NCI-H524 (cell line): ENCODE measurements at places on chromosomes 4 and X.

DNA sequence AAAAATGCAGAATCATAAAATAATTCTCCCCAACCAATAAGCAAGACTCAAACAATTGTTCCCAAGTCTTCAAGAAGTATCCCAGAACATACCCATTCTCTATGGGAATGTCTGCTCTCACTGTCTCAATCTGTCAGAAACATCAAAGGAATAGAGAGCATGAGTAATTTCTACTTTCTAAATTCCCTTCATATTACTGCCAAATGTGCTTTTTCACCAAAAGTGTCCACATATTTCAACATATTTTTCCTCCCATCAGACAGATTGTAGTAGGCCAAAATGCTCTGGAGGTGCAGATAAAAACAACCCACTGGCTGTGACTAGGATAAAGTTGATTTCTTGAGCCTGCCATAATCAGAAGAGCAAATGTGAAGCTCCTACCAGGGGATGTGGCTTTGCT, 692.0 kb upstream of the FAM241A start:
- no peak for DNase-seq

- DNase-seq = no peak
Measured at GRCh38 chrX:105543283-105543682, 279.1 kb upstream of the NRK start.

GRCh38 chrX:44344194-44344593, 722 bp upstream of the EFHC2 start:
- no peak for DNase-seq

- DNase-seq = no peak
Measured at GRCh38 chr4:158356301-158356700, 146.0 kb downstream of the TMEM144 start.

DNA sequence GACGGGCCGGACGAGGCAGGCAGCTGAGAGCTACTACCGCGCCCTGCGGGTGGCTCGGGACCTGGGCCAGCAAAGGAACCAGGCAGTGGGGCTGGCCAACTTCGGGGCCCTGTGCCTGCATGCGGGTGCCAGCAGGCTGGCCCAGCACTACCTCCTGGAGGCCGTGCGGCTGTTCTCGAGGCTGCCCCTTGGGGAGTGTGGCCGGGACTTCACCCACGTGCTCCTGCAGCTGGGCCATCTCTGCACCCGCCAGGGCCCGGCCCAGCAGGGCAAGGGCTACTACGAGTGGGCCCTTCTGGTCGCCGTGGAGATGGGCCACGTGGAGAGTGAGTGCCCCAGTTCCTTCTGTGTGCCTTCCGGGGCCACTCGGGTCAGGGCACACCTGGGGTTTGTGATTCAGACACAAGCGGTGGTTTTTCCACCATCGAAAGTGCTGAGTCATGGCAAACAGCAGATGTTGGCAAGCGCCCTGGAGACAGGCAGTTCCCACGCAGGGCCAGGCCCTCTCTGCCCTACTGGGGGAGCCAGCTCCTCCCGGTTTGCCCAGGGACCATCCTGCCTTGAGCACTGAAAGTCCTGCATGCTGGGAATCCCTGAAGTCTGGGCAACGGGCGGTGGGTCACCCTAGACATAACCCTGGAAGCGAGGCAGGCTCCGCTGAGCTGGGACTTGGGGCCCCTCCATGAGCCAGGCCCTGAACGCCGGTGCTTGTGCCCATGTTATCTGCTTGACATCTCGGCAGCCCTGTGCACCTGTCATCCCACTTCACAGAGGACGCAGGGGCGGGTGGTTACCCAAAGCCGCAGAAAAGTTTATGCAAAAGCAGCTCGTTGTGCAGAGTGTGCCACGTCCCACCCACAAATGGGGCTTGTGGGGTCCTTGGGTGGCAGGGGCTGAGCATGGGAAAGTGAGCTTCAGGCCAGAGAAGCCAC, 29.5 kb downstream of the SH3TC1 start:
- DNase-seq = peak; percentile 50

- DNase-seq = peak; percentile 79
Measured at GRCh38 chrX:102720237-102721168, at the start of gene GPRASP3. GPRASP3 (plus strand) TSS chrX:102720743; CDS start chrX:102748996, 28,253 bp downstream.

DNA sequence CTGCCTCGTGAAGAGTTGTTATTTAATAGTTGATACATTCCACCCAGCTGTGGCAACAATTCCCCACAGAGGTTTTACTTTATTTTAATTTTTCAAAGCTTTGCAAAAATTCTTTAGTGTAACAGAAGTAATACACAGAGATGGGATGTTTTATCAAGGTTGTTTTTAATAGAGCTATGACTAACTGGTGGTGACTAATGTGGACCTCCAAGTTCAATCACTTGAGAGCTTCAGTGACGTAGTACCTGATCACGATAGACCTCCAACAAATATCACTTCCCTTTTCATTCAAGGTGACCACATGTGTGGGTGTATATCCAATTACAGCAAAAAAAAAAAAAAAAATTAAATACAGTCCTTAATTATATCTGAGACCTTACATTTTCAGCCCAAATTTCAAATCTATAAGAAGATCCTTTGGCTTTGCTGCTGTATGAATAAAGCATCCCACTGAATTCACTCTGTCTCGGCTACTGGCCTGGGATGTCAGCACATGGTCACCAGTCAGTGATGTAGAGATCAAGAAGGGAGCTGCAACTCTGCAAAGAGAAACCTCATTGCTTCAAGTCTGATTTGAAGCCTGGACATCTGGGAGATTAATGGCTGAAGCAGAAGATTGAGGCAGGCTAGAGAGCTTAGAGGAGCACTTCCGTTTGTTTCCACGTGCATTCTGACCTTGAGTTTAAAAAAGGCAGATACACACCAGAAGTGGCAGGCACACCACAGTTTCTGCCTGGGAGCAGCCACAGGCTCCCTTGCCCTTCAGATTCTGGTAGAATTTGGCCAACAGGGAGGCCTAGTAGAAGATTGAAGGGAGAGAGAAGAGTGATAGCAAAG, 345.9 kb upstream of the NOCT start:
- no peak for DNase-seq

GRCh38 chr4:113445286-113445685, 316.3 kb downstream of the CAMK2D start:
- no peak for DNase-seq

GRCh38 chr4:80201252-80202151, 4.2 kb downstream of the PRDM8 start:
- DNase-seq = no peak

DNA sequence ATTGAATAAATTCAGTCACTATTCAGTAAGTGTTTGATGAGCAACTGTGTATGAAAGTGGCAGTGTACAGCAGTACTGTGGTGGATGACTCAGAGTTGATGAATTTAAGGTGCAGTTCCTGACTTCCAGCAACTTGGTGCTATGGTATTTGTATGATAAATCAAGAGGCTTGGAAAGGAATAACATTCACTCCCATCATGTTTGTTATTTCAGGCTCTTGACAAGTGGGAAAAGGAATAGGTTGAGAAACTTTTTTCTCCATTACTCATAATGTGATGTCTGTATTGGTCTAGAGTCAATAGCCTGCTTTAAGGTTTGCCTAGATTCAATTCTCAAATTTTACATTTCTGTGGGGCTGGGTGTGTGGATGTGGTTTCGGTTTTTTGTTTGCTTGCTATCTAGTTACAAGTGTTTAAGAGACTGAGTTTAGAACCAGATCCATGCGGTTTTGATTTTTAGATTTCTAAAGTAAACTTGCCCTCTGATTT, 35.1 kb upstream of the CYP2U1 start:
- no peak for DNase-seq

- DNase-seq = no peak
Measured at GRCh38 chr4:142383800-142384470, 462.2 kb downstream of the INPP4B start.

- no peak for DNase-seq
Measured at GRCh38 chr4:186255122-186255521, 10.9 kb upstream of the F11 start.

DNA sequence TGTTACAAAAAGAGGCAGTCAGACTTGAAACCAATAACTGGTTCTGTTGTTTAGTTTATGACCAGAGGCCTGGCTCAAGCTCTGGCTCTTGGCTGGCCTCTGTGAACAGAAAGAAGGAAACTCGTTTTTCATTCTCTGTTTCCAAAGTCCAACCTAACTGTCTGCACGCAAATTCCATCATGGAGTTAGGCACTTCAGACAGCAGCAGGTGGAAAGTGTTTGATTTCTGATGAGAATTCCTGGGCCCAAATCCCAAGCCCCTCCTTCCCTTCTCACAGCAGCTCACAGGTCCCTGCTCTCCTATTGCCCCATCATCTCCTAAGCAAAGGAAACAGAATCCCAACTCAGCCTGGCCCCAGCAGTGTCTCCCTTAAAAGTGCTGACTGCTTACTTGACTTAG, 42.8 kb upstream of the FGF16 start:
- no peak for DNase-seq

DNA sequence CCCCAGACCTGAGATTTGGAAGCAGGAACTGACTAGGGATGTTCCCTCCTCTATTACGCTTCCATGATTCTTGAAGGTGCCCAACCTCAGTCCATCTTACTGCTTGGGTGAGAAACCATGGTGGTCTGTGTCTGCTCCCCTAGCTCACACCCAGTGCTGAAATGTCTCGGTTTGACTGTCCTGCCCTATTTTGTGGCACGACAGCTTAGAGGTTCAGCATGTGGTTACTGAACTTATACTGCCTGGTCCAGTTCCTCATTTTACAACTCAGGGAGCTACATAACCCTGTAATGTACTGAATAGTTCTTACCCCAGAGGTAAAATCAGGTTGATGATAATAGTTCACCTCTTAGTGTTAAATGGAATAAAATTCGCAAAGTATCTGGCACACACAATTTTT, 203.1 kb downstream of the RBM46 start:
- DNase-seq = no peak

DNA sequence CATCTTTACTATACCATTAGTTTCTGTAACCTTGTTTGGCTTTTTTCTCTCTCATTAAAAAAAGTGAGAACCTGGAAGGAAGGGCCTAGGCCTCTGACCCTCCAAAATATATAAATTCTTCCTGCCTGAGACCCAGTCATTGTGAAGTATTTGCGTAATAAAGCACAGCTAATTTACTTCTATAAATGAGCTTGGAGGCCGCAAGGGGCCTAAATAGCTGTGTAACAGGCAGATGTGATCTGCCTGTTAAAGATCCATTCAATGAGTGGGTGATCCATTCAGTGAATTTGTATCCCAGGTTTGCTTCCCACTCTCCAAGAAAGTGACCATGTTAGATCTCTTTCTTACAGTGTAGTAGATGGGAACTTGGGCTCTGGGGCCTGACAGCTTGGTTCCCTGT, 595 bp upstream of the PYURF start:
- DNase-seq = no peak

GRCh38 chr4:111879539-111879938, 265.7 kb upstream of the FAM241A start:
- DNase-seq = peak; percentile 8

GRCh38 chrX:87403551-87403950, 114.1 kb upstream of the KLHL4 start:
- no peak for DNase-seq

DNA sequence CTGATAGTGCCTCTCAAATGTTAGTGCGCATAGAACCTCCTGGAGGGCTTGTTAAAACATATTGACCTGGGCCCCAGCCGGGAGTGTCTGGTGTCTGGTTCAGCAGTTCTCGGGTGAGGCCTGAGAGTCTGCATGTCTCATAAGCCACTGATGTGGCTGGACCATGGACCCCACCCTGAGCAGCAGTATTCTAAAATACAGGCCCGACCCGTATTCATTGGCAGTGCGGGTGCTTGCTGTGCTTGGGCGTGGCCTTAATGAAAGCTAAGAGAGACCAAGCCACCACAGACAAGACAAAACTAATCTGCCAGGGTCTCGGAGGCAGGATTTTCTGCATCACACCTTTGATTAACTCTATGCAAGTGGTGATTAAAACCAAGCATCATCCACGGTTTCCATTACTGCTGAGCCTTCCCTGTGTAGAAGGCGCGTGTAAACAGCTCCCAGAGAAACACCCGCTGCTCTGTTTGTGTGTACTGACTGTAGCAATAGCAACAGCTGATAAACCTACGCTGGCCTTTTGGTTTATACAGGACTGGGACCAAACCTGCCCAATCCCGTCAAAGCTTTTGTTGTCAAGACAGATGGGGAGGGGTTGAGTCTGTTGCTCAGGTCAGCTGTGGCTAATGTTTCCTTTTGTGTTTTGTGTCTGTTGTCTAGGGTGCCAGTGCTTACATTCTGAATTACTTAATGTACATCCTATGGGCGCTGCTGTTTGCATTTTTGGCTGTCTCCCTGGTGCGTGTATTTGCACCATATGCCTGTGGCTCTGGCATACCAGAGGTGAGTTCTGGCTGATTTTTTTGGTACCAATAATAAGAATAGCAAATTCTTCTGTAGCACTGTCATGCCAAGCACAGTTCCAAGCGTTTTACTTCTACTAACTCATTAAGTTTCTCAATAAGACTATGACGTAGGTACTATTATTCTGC, 40.8 kb downstream of the CLCN4 start:
- DNase-seq = no peak

- DNase-seq = no peak
Measured at GRCh38 chr4:149912000-149912399, 96.4 kb upstream of the IQCM start.

DNA sequence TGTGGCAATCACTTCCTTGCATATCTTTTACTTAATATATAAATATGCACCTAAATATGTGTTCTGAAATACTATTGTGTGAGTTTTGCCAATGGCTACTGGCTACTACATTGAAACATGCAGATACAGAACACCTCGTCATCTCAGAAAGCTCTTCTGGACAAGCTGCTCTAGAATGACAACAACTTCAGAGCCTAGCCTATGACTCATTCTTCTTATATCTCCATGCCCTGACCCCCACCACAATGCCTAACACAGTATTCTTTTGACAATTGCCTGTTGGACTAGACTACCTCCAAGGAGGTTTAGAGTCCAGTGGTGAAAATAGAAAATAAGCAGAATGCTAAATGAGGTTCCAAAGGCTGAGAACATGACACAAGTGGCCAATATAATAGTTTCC, 17.6 kb upstream of the DMP1 start:
- DNase-seq = no peak

DNA sequence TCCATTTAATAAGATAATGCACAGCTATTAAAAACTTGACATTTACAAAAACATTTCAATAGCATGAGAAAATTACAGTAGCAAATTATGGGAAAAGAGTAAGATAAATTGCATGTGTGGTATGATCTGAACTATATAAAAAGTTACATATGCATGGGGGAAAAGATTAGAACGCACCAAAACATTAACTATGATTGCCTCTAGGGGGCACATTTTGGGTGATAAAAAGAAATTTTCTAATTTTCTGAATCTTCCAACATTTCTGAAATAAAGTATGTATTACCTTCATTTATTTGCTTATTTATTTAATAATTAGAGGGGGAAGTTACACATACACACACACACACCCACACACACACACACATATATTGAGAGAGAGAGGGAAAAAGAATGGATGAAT, 19.6 kb upstream of the KDM5C start:
- DNase-seq = no peak

DNA sequence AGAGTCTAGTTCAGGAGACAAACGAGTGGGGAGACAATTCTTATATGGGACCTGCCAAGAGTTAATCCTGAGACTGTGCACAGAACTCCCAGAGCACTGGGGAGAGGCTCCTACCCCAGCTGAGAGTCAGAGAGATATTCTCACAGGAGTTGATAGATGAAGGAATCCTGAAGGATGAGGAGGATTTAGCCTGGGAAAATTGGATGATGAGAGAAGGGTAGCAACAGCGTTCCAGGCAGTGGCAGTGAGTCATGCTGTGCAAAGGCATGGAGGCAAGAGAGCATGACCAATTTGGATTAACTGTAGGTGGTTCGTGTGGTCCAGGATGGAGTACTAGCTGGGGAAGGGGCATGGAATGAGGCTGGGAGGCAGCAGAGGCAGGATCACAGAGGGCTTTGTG, 318.6 kb downstream of the LDB2 start:
- DNase-seq = no peak

- peak; percentile 53 for DNase-seq
Measured at GRCh38 chrX:102604327-102604726, 5.0 kb downstream of the ARMCX5 start.

GRCh38 chr4:145839151-145839550, 99.5 kb downstream of the ZNF827 start:
- DNase-seq = no peak
